Hematopoietic multipotent progenitor cell (in vitro differentiated cells): ENCODE measurements at places on chromosomes 7 and 10.

- DNase-seq = no peak
Observed at GRCh38 chr10:112393341-112393740, 19.4 kb downstream of the ACSL5 start.

GRCh38 chr7:111982133-111982532 lies 224.1 kb downstream of the DOCK4 start:
- DNase-seq = peak; percentile 15

GRCh38 chr7:137696988-137697387 lies 149.8 kb downstream of the DGKI start:
- DNase-seq = no peak

GRCh38 chr10:126840576-126841135 lies 64.6 kb upstream of the DOCK1 start:
- DNase-seq = no peak

DNA sequence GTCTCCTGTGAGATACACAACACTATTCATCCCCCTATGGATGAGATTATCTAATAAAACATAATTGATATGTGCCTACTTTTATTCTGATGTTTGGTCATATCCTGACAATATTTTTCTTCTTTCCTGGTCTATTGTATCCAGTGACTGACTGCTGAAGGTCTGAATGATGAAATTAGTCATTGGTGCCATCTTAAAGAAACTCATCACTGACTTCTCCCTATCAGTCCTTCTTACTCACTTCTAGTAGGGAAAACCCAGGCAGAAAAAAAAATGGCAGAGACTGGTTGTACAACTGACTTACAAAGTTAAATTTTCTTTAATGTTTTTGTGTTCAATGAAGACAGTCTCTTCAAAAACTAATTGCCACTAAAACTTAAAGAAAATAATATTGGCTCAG lies 377.4 kb downstream of the HTR7 start:
- no peak for DNase-seq

- peak; percentile 89 for DNase-seq
Observed at GRCh38 chr10:17428351-17429097, 25.9 kb downstream of the ST8SIA6 start.

DNA sequence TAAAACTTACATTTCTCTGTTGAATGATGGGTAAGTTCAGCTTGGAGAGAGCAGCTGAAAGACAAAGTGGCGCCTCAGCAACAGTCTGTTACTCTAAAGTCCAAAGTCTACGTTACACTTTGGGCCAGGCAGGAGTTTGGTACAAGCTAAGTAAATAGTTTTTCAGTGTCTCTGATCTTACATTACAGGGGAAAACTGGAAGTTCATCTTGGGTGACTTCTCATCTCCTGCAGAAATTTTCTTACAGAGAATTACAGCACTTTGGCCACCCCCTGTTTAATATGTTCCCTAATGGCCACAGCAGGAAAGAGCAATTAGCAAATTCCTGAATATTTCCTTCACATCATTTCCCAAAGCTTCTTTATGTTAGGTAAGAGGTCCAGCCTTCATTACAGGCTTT lies 67.1 kb downstream of the ABCC2 start:
- DNase-seq = no peak

DNA sequence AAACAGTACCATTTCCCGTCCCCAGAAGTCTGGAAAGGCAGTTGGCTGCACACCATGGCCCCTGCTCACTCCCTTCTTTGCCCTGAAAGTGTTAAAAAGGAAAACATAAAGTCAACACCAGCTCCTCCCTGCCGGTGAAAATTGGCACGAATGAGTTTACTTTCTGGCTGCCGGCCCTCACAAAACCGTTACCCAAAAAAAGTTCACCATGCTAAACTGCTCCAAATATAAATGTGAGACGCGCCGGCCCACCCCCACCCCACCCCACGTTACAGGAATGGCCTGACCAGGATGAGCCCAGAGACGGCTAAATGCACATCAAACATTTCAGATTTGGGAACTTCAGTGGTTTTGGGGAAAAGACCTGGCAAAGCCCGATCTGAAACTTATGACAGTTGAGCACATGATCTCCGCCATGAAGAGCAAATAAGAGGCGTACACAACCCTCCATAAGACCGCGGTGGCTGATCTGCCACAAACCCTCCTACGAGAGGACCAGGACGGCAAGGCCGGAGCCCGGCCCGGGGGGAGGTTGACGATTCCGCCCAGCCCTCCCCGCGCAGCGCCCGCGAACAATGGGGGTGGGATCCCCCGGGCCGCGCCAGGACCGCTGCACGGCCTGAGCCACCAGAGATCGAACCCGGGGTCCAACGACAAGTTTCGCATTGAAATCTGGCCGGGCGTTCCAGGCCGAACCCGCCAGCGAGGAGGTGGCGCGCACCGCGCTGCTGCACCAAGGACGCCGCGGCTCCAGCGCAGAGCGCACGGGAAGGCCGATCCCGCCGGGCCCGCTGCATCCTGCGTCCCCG lies 952 bp downstream of the DIP2C start:
- no peak for DNase-seq

DNA sequence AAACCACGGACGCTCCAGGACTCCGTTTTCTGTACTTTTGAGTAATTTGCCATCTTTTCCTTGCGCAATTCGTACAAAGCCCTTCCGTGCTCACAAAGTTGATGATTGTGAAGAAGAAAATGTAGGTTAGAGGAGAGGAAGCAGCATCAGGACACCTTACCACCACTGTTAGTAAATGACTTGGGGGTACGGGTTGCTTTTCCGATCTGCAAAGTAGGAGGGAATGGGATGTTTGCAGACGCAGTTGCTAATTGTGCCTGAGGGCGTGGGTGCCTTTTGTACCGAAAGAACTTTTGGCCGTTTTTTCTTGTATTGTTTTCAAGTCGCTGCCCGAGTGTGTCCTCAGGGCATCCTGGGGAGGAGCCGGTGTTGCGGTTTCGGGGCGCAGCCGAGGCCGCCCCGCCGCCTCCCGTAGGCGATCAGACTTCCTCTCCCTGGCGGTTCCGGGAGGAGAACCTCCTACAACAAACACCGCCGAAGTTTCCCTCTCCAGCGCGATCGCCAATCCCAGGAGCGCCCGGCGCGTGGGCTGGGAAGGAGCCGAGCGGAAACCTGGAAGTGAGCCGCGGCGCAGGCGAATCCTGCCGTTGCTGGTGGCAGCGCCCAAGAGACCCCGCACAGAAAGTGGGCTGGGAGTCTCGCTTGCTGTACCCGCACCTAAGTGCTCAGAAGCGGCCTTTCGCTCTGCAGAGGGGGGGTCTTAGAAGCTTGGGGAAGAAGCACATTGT lies 1.0 kb downstream of the PRR15 start:
- peak; percentile 62 for DNase-seq

GRCh38 chr10:75465450-75465827 lies 34.0 kb downstream of the LRMDA start:
- DNase-seq = no peak

DNA sequence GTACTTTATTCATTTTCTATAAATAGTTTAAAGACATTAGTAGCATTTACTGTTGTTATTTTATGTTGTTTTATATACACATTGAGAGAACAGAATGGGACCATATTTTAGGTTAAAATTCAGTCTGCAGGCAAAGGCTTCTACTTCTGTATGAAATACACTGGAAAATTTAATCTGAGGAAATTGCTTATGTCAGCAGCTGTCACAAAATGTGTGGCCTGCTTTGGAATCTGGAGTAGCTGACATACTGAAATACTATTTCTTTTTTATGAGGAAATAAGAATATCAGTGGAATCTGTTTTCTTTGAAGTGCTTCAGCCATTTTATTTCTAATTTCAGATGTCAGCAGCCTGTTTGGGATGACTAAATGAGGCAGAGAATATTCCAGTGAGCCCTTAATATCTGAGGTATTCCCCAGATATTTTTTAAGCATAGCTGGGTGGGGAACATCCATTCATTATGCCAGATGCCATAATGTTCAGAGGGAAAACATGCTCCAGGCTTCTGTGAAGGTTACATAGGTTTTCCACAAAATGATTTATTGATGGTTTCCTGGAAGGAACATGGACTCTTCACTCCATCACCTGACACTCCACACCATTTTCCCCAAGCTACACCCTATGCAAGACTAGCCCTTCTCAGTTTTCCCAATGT lies 267.1 kb downstream of the ARL4A start:
- DNase-seq = no peak

DNA sequence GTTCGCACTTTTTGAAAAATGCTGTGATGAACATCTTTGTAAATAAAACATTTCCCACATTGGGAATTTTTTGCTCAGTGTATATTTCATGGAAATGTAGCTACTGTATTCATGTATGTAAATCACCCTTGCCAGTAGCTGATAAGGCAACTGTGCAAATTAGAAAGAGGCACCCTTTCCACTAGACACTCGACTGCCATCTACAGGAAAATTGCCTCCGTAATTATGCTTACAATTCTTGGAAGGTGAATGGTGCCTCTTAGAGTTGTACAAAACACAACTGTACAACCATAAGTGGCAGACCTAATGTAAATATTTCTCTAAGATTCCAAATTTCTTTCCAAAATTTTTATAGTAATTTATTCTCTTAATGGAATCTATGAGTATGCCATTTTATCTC lies 491.7 kb downstream of the CCSER2 start:
- no peak for DNase-seq

- DNase-seq = no peak
Observed at GRCh38 chr10:116670706-116671105, 50.0 kb downstream of the PNLIPRP2 start.
